DMS153 (cell line): ENCODE measurements at places on chromosomes 5 and 9.

DNA sequence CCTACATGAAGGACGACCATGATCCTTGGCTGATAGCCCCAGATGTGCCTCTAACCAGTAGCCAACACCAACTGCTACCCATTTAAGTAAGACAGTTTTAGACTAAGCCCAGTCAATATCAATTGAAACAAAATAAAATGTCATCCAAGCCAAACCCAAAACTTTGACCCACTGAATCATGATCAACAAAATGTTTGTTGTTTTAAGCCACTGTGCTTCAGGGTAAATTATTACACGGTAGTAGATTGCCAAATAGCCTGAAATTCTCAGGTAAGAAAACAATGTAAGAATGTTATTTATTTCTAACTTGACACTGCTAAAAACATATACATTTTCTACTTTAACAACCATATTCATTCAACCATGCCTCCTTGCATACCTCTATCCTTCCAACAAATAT, 105.5 kb upstream of the PAPPA start:
- DNase-seq = no peak

- DNase-seq = no peak
These were observed 113.8 kb downstream of the MSX2 start for GRCh38 chr5:174837919-174838902.

- no peak for DNase-seq
These were observed 59.7 kb downstream of the GGTA1 start for GRCh38 chr9:121439711-121440664.

DNA sequence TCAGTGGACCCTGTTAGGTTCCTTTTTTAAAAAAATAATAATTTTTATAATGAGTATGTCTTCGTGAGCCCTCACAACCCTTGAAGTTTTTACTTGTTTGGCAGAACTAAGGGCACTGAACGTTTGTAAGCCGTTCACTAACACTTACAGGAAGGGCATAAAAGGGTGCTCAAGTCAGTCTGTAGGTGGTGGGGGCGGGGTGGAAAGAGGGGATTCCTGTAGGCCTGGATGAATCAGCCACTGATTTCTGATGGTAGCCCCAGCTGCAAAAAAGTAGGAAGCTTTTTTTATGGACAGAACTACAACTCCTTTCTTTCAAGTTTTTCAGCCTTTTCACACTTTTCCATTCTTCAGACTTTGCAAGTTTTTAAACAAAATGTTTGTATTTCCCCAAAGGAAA, 35.8 kb downstream of the PIK3R1 start:
- no peak for DNase-seq

- DNase-seq = no peak
These were observed 5.9 kb downstream of the SERINC5 start for GRCh38 chr5:80249901-80250300.

DNA sequence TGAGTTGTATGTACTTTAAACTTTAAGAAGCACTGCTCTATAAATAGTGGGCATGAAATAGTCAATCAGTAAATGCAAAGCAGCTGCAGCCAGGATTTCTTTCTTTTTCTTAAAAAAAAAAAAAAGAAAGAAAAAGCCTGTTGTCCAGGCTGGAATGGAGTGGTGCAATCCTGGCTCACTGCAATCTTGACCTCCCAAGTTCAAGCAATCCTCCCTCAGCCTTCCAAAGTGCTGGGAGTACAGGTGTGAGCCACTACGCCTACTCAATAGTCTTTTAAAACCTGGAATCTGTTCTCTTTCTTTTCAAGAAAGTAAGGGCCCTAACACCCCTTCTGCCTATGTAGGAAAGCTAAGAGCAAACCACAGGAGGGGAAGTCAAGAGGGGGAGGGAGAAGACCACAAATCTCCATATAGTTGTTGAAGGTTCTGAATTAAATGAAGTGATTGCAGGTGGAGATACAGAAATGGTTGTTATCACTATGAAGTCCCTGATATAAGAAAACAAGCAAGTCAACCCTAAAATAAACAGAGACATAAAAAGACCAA, 20.6 kb upstream of the TPD52L3 start:
- DNase-seq = no peak

DNA sequence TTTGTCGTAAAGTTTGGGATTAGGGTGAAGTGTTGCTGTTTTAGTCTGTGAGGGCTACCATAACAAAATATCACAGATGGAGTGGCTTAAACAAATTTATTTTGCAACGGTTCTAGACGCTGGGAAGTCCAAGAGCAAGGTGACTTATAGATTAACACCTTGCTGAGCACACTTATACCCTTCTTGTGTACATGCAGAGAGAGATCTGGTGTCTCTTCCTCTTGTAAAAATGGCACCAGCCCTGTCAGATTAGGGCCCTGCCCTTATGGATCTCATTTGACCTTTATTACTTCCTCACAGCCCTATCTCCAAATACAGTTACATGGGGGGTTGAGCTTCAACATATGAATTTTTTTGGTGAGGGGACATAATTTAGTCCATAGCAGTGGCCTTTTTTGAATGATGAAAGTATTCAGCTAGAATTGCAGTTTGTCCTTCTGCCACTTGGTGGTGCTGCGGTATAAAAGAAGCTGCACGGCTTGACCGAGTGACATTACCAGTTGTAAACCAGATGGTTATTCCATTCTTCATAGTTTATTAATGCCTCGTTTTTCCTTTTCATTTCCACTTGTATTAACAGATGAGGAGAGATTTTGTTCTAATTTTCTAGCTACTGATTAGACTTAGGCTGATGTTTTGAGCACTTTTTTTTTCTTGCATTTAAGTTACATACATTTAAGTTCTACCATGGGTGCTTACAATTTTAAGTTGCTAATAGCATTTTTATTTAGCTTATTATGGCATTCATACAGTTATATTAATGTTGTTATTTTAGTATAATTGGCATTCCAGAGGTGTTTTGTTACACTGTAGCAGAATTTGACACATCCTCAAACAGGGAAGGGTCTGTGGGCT, 19.4 kb downstream of the DCP2 start:
- DNase-seq = no peak
